Activated T-cell treated with anti-CD3 and anti-CD28 coated beads, Interleukin-2, amount 50 U/mL, for 24 hours (primary cell): ENCODE measurements at places on chromosomes 6 and 20.

DNA sequence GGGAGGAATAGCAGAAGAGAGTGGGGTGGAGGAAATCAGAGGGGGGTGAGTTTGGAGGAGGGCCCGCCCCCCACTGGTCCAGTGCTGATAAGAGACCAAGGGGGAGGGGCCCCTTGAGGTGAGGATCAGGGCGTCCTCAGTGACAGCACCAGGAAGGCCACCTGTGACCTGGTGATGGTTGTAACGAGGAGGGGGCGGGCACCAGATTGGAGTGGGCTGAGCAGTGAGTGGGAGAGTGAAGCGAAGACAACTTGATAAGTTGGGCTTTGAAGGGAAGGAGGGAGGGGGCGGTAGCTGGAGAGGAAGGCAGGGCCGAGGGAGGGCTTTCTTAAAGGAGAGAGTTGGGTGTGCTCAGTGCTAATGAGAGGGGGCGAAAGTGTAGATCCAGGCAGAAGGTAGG is 30.7 kb downstream of the CDH22 start:
- DNase-seq: no peak

DNA sequence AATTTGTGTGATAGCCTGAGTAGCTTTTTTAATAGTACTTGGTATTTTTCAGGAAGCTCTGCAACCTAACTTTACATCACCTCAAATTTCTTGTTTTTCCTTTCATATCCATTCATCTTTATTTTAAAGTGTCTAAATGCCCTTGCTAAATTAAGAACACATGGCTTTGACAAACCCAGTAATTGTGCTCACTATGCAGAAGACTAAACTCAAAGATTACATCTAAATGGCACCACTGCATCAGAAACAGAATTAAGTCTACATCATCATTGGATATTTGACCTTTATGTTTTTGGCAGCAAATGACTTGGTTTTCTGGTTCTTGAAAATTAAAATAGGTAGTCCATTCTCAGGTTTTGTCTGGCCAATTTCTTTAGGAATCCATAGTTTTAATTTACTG is 69.6 kb upstream of the HDGFL1 start:
- no peak for DNase-seq

- no peak for DNase-seq
These were observed 56.6 kb upstream of the CITED2 start for GRCh38 chr6:139430899-139431601.

- DNase-seq: no peak
These were observed 787 bp upstream of the CARMIL1 start for GRCh38 chr6:25278261-25278913.

- DNase-seq: no peak
These were observed 879 bp upstream of the BPIFB6 start for GRCh38 chr20:33030569-33030968.

GRCh38 chr20:62609811-62610757 is 32.2 kb upstream of the SLCO4A1 start:
- DNase-seq: no peak

GRCh38 chr20:47785854-47786764 is 828 bp upstream of the SULF2 start:
- no peak for DNase-seq
